CMK (cell line): ENCODE measurements at places on chromosomes 1 and 21.
A peak's percentile ranks its signal among the peaks of the same experiment; 100 is the strongest.

- no peak for DNase-seq
Measured at GRCh38 chr1:117834416-117834815, 95.0 kb downstream of the GDAP2 start.

- DNase-seq: no peak
Measured at GRCh38 chr1:7655354-7655753, 115.7 kb upstream of the VAMP3 start.

GRCh38 chr1:224619209-224619608 is 3.1 kb downstream of the CNIH3 start:
- DNase-seq: no peak

- no peak for DNase-seq
Measured at GRCh38 chr1:3518256-3518655, 63.8 kb downstream of the ARHGEF16 start.

DNA sequence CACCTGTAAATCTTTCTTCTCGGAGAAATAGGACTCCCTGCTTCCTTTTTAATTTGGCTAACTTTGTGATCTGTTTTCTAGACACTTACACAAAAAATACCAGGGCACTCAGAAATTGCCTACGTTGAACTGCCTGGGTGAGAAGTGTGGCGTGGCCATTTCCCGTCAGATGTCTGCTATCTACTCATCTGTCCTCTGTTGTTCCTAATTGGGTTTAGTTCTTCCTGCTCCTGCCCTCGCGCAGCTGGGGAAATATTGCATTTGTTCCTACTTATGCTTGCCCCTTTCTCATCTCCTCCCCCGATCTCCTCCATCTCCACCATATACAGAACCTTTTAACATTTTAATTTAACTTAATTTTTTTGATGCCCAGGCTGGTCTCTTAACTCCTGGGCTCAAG is 55.1 kb downstream of the CD58 start:
- no peak for DNase-seq

DNA sequence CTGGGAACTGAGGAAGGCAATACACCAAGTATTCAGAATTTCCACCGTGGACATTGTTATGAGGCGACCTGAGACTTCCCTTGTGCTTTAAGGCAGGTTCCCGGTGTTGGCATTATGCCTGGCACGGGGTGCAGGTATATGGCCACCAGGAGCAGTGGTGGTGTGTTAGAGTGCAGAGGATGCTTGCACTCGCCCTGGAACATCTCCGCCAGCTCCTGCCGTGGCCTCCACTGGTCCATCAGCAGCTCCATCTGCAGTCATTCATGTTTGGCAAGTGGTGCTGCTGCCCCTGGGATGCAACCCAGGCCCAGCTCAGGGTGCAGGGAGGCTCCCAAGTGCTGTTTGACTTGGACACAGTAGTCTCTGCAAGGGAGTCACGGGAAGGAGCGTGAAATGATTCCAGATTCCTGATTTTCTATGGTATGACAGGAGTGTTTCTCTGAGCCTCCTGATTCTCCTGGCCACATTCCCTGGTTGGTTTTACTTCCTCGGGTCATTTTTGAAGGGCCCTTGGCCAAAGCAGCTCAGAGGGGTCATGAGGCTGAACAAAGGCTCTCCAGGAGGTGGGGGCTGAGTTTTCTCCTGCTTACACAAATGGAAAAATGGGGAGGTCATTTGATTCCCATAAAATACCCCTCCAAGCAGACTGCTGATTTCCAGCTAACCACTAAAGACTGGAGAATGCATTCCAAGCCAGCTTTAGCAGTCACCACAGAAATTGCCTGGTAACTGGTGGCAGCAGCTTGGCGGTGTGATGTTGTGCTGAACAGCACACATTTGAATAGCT is 60.4 kb upstream of the PSEN2 start:
- no peak for DNase-seq

- DNase-seq: no peak
Measured at GRCh38 chr1:226541231-226541630, 7.3 kb upstream of the STUM start.

DNA sequence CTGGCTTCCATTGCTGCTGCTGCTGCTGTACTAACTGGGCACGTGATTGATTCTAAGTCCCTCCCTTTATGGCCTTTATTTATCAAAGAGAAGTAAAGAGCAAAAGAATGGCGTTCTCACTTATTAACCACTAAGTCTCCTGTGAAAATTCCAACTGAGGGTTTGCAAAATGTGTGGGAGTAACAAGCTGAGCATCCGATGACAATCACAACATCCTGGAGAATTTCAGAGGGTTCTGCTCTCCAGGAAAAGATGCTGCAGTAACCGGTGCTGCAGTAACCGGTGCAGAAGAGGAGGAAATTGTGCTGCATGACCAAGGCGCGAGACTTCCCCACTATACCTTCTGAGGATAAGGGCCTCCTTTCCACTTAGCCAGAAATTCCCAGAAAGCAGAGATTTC is 12.7 kb upstream of the MX2 start:
- DNase-seq: no peak

DNA sequence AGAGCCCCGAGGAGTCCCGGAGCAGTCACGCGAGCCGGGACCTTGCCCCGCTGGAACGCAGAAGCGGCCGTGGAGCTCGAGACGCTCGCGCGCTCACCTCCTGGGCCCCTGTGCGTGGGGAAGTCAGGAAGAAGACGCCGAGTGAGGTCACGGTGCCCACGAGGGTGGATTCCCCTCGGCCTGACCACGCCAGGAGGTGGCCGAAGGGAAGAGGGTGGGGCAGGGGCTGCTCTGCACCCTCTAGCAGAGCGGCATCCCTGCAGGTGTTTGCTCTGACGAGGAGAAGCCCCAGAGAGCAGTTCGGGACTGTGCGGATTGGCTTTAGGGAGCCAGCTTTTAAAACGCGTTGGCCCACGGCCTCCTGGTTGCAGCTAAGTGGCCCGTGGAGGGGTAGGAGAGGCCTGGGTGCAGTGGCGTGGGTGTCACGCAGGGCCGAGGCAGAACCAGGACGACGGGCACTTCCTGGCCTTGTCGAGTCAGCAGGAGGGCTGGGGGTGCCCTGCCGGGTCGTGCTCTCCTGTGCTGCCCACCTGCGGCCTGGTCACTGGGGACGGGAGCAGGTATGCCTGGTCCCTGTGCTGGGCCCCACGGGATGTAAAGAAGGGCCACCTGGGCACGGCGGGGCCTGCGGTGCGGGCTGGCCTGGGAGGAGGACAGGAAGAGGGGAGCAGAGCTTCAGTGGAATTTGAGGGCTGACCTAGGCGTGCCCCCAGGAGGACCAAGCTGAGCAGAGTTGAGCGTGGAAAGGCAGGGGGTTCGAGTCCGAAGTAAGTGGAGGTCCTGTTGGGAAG is 1.0 kb downstream of the PDXK start:
- no peak for DNase-seq

- no peak for DNase-seq
Measured at GRCh38 chr1:64567426-64568170, 97.7 kb downstream of the CACHD1 start.

DNA sequence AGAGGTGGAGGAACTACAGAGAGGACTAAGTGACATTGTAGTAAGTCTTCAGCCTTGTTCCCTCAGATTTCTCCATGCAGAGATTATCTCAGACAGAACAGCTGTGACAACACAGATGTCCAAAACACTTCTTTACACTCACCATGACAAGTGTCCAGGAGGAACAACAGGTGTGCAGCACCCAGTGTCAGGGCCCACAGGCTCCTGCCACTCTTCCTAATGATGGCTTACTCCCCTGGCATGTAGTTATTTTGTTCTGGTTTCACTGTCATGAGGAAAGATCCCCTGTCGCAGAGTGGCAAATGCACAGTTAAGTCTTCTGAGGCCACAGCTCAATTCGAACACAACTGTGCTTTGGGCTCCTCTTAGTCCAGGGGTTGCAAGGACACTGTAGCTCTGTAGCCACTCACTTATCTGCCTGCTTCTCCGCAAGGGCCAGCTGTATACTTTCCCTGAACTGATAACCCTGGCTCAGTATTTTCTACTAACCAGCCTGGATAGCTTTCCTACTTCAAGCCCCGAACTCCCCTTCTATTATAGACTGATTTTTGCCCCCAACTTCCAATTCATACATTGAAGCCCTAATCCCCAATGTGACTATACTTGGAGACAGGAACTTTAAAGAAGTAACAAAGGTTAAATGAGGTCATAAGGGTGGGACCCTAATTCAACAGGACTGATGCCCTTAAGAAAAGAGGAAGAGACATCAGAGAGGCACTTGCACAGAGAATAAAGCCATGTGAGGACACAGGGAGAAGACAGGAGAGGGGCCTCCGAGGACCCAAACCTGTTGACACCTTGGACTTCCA is 11.1 kb downstream of the PDZK1 start:
- no peak for DNase-seq

GRCh38 chr1:2189459-2190425 is 4.8 kb downstream of the FAAP20 start:
- peak; percentile 76 for DNase-seq

DNA sequence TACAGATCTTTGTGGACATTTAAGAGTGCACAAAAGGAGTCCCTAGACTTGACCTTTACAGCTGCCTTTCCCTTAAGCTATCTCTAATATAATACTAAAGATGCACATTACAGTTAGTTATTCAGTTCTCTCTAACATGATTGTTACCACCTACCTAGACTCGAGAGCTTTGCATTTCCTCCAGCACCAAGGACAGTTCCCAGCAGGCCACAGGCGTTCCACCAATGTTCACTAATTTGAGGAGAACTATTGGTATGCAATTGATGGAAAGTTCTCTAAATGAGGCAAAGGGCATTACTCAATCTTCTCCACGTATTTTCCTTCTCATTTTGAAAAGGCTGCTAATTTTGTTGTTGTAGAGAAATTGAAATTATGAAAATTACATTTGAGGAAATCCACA is 5.4 kb upstream of the NTNG1 start:
- no peak for DNase-seq

- DNase-seq: no peak
Measured at GRCh38 chr1:58305622-58306021, 240.9 kb downstream of the OMA1 start.

DNA sequence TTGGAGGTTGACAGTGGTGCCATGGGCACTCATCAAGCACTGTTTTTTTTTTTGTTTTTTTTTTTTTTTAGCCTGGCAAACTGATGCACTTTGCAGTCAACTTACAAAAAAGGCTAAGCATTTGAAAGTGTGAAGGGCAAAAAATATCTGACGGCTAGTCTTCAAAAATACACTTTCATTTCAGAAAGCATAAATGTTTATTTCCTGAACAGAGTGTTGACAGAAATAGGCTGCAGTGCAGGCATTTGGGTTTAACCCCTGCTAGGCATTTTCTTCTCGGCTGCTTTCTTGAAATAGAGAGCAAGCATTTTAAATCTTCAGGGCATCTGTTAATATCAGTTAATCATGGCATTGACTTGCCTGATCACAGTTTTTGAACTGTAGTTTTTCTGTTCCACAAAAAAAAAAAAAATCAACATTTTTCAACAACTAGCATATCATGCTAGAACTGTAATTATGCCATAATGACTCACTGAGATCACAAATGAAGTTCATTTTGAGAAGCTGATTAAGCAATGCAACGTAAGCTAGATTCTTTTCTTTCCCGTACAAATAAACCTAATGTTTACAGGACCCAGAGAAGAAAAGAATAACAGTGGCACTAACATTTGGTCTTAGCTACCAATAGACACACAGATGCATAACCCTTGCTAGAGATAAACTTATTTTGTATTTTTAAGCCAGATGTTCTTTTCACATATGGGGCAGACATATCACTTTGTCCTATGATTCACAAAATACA is 100.4 kb upstream of the USH2A start:
- no peak for DNase-seq

DNA sequence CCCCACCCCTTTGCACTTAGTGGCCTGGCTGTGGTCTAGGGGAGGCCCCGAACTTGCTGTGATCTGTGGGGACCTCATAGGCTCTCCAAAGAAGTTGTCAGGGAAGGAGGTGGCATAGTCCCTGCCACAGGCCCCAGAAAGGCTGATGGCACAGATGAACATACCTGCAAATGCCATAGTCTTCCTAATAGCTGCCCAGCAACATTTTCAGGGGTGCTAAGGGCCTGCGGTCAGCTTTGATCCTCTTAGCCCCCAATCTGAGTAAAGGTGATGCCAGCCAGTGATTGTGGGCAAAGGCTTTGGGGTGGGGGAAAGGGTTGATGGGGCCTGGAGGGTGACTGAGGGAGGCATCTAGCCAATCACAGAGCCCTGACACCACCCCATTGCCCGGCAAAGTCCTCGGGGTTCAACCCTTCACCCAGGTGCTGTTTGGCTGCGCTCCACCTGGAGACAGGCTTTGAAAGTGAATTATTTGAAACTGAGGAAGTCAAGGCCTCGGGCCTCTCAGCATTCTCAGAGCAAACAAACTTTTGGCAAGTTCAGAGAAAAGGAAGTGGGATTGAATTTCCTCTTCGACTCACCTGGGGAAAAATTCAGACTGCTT is 35.8 kb downstream of the PAX7 start:
- no peak for DNase-seq

GRCh38 chr1:27592931-27593677 is 10.8 kb downstream of the AHDC1 start:
- DNase-seq: no peak

GRCh38 chr1:175319112-175319911 is 126.7 kb upstream of the KIAA0040 start:
- DNase-seq: peak; percentile 64

- DNase-seq: no peak
Measured at GRCh38 chr1:167136191-167136614, 42.3 kb downstream of the STYXL2 start.

GRCh38 chr1:227449741-227450441 is 113.5 kb upstream of the ZNF678 start:
- no peak for DNase-seq

DNA sequence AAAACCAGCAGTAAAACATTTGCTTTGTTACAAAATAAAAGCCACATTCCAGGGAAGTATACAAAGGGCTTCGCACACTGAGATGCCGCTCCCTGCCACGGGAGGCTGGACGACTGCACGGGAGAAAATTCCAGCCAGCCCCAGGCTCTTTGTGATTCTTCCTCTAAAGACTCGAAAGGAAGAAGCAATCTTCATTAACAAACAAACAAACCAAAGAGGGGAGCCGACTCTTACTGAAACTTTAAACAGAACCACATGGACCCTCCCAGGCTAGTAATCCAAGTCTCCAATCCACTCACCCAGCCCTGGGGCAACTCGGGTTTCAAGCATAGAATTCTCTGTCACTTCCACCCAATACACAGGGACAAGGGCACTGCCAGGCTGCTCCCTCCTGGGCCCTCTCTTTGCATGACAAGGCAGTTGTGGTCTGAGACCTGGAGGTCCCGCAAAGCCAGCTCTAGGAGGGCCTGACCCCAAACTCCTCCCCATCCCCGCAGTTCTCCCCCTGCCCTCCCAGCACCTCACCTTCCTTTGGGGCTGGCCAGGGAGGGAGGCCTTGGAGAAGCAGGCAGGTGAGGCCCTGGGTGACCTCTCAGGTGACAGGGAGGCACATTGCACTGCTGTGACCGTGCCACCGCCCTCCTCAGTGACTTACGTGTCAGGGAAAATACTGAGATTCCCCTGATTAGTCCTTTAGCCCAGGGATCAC is 26.6 kb upstream of the COL18A1 start:
- DNase-seq: no peak

- no peak for DNase-seq
Measured at GRCh38 chr1:47442202-47442601, 4.4 kb downstream of the FOXD2 start.

- DNase-seq: no peak
Measured at GRCh38 chr1:215597961-215598360, 30.9 kb downstream of the KCTD3 start.
